ENCODE measurements at places on chromosomes 4 and X.

DNA sequence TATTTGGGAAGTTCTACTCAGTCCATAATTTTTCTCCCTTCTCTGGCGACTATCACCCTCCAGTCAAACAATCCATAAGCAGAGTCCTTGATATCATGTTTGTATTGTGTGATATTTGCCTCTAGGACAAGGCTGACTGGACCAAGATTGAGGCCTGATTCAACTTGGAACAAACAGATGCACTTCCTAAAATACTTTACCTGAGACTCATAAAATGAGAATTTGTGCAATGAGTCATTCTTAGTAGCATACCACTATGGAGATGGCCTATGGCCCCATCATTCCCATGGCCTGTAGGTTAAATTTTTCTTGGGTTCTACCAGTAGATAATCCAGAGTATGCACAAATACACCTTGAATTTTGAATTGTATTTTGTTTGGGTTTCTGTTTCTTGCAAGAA, 74.2 kb upstream of the DMD start:
- no peak for DNase-seq

DNA sequence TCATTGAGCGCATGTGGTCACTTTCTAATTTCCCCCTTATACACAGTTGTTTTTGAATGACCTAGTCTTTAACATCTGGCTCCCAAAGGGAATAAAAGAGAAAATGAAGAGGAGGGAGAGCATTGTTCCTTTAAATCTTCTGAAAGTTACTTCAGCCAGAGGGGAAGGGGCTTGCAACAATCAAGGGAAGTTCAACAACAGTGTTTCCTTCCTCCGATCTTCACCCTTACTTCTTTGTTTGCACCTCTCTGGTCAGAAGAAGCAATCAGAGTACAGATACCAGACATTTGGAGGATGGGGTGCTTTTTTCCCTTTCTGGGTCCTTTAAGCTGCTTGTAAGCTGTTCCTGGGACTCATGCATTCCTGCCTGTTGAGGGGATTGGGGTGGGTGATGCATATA, 125.4 kb downstream of the TBC1D19 start:
- DNase-seq, result no peak

- no peak for DNase-seq
Measured at GRCh38 chr4:143183513-143184216, 1.1 kb upstream of the USP38 start.

DNA sequence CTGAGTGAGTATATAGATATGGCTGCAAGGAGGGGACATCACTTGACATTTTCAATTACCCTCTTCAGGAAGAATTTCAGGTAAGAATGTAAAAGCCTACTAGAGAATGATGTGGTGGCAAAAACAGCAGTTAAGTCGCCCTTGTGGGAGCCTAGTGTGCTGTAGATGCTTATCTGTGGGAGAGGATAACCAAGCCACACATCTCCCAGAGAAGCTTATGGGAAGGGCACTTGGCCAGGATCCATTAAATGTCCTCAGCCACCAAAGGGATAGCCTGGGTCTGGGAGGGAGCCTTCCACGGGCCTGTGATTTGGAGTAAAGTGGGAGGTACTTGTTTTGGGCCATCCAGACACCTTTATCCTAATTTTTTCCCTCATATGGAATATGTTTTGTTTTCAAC, 41.3 kb upstream of the BCLAF3 start:
- no peak for DNase-seq

GRCh38 chr4:134202166-134202956, 772 bp upstream of the PABPC4L start:
- DNase-seq, result no peak

- DNase-seq, result no peak
Measured at GRCh38 chr4:499567-499966, 557 bp downstream of the PIGG start.

GRCh38 chrX:4004822-4005221, 291.4 kb upstream of the PRKX start:
- DNase-seq, result no peak

DNA sequence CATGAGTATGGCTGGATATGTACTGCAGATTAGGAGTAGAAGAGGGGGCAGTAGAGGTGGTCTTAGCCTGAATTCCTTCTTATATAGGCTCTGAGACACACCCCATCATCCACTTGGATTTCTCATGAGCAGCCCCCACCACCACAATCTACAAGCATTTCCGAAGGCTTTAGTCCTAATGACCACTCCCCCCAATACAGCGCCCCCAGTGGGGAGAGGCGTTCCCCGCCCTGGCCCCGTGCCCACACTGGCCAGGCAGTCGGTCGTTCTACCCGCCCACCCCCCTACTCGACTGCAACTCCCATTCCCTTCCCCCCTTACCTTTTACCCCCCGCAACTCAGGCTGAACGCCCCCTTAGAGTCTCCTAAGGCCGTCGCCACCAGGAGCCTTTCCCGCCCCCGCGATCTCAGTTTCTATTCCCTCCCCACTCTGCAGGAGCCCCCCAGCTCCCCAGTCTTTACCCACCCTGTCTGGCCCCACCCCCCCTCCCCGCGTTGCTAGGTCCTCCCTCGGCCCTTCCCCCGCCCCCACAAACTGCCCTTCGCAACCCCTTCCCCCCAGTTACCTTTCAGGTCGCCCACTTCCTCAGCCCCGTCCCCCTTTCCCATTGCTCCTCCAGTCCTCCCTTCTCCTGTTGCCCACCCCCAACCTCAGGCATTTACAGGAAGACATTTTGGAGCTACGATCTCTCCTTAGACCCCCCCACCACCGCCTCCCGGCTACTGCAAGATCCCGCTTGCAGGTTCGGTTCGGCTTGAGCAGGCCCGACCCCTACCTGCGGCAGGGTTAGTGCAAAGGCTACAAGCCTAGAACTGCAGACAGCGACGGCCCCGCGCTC, 468 bp downstream of the ZMYM3 start:
- DNase-seq, result peak; percentile 57

DNA sequence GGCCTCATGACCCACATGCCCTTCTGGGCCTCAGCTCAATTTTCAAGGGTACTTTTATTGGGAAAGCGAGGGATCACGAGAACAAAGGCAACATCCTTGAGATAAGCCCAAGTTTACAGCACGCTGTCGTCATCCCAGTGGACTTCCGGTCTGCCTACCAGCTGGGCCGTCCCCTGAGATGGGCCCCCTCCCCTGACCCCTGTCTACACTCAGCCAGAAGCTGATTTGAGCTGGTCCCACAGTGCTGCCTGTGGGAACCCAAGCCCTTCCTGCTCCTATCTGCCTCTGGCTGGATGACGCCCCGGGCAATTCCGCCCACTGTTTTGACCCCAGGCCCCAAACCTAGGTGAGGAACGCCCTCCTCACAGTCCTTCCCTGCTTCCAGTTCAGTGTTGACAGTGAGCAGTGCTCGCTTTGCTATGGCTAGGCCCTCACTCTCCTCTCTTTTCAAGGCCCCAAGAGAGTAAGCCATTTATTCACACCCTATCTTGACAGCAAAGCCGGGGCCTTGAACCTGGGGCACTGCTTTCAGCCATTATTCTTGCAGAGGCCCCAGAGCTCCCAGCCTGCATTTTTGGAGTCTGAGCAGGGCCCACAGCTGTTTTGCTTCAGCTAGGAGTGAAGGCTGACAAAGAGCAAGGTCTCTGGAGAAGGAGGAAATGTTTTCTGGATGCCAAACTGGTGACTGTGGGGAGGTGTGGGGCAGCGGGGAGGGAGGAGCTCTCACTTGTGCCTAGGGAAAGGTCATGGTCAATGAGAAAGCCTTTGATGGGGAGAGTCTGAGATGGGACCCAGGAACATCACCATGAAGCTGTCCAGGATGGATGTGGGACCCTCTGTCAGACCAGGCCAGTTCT, 164.6 kb upstream of the BCOR start:
- no peak for DNase-seq

DNA sequence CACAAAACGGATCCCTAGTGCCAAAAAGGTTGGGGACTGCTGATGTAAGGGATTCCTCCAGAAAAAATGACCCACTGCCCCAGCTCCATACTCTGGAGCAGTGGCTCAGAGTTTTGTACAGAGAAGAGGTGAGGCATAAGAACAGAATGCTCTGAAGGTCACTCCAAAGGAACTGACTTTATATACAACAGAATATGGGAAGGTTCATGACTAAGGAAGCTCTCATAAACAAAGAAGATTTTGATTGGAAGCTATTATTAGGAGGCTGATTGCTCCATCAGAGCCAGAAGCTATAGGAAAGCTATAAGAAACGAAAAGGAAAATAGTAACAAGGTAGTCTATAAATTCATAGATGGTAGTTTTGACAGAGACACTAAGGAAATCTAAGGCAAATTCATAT, 203.1 kb downstream of the SLC7A11 start:
- no peak for DNase-seq

GRCh38 chr4:171348090-171348489, 465.1 kb upstream of the GALNTL6 start:
- DNase-seq, result no peak

GRCh38 chr4:82678051-82678450, 116.3 kb upstream of the TMEM150C start:
- no peak for DNase-seq

- no peak for DNase-seq
Measured at GRCh38 chr4:692771-693554, 4.0 kb upstream of the SLC49A3 start.

- DNase-seq, result no peak
Measured at GRCh38 chrX:39728852-39729598, 368.7 kb downstream of the BCOR start.

GRCh38 chr4:531721-532565, 32.9 kb downstream of the PIGG start:
- DNase-seq, result no peak

GRCh38 chr4:174864031-174864430, 35.0 kb upstream of the GLRA3 start:
- no peak for DNase-seq

- peak; percentile 52 for DNase-seq
Measured at GRCh38 chr4:53651156-53651735, 60.0 kb upstream of the LNX1 start.

- DNase-seq, result no peak
Measured at GRCh38 chrX:10034740-10035260, 67.6 kb downstream of the CLDN34 start.

- no peak for DNase-seq
Measured at GRCh38 chrX:155993421-155993820, 4.1 kb upstream of the IL9R start.

GRCh38 chr4:168831585-168831918, 178.5 kb downstream of the CBR4 start:
- DNase-seq, result no peak

DNA sequence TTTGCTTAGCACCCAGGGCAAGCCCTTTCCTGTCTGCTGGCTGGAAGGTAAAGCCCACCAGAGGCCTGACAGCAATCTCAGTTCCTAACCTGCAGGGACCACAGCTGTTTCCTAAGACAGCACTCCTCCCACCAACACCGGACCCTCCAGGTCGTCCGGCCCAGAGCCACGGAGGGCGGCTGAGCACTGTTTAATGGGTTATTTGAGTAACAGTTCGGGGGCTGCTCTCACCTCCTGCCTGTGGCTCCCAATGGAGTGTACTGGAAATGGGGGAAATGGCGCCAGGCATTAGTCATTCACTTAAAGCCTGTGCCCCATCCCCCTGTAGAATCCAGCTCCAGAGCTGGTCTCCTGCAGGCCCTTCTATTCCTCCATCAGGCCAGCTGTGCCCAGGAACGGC, 81.6 kb upstream of the ADRA2C start:
- DNase-seq, result no peak

- DNase-seq, result no peak
Measured at GRCh38 chrX:41781500-41781899, 57.5 kb downstream of the GPR82 start.

GRCh38 chrX:53362449-53362848, 60.0 kb downstream of the SMC1A start:
- no peak for DNase-seq

GRCh38 chr4:153166716-153167501, 37.3 kb upstream of the TRIM2 start:
- no peak for DNase-seq

GRCh38 chr4:16573739-16574138, 324.7 kb downstream of the LDB2 start:
- DNase-seq, result no peak

- no peak for DNase-seq
Measured at GRCh38 chrX:24965372-24965771, 50.4 kb downstream of the ARX start.

DNA sequence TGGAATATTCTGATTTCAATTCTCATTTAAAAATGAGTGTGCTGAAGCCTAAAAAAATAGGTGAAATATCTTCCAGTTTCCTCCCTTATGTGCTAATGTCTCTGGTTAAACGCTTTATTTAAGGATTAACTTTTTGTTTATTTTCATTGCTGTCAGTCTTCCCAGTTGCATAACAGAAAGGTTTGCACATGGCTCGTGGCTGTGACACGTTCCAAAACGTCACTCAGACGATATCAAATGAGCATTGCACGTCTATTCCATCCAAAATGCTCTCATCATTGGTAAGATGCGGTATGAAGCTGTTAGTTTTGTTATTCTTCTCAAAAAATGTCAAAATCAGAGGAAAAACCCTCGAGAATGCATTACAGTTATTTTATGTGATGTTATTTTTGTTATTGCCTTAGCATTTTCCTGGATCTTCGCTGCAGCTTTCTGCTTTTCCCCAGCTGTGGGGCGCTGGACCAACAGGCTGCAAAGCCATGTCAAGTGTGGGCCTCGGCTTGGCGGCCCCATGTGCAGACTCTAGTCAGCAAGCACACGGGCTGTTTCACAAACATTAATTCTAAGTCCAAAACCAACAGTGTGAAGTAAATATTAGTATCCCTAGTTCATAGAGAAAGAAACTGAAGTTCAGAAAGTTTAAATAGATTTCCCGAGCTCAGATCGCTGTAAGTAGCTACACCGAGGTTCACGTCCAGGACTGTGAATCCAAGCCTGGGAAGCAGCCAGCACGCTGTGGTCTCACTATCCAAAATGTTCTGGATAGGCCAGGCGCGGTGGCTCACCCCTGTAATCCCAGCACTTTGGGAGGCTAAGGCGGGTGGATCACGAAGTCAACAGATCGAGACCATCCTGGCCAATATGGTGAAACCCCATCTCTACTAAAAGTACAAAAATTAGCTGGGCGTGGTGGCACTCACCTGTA, 793.4 kb upstream of the FRG1 start:
- DNase-seq, result no peak

DNA sequence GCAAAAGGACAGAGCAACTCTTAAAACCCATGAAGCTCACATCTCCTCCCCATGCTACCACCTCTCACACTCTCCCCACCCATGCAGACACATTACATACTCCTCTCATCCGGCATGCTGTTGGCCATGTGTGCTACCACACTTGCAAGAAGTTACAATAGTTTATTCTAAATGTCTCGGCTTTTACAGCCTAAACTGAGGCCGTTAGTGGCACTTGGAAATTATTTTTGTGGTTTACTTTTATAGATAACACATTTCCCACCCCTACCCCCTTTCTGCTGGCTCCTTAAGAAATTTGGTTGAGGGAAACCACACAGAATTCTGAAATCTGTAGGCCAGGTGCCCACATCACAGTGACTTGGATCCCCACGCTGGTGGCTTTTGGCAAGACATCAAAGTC, 141.1 kb upstream of the HHIP start:
- DNase-seq, result no peak

DNA sequence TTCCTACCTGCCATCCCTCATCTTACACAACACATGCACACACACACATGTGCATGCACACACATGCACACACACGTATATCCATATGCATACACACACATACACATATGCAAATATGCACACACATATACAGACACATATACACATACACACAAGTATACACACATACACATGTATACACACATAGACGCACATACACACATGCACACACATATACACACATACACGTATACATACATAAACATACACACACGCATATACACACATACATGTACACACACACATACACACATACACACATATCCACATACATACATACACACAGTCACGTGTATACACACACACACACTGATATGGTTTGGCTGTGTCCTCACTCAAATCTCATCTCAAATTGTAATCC, 37.0 kb upstream of the AFAP1 start:
- DNase-seq, result no peak

GRCh38 chrX:4588466-4588865, 875.0 kb upstream of the PRKX start:
- DNase-seq, result no peak
